ENCODE measurements at places on chromosomes 4 and X. TPM values are rescaled to one million over a fixed set of nuclear protein-coding genes. Genes with fewer than 3 reads are reported as not detected.

PAGE5 gene
- polyA plus RNA-seq = not detected

PPP4R3C gene
- polyA plus RNA-seq = not detected

FRMD7 gene
- 0.18 TPM for polyA plus RNA-seq

BRS3 gene
- not detected for polyA plus RNA-seq

FSTL5 gene
- polyA plus RNA-seq = 2.6 TPM

GAB3 gene
- polyA plus RNA-seq = 4.7 TPM

SPP1 gene
- 85.1 TPM for polyA plus RNA-seq

MAP3K15 gene
- polyA plus RNA-seq = 0.68 TPM

ADH1A gene
- polyA plus RNA-seq = 0.54 TPM

AWAT1 gene
- polyA plus RNA-seq = not detected

NAP1L2 gene
- 0.54 TPM for polyA plus RNA-seq

MAGED4 gene
- 29.4 TPM for polyA plus RNA-seq

UGT2B7 gene
- 0.19 TPM for polyA plus RNA-seq

ZNF630 gene
- 2.8 TPM for polyA plus RNA-seq

PSAPL1 gene
- not detected for polyA plus RNA-seq

PDHA2 gene
- polyA plus RNA-seq = not detected

MSX1 gene
- 1.9 TPM for polyA plus RNA-seq

PFKFB1 gene
- 0.82 TPM for polyA plus RNA-seq

COL4A5 gene
- 14.6 TPM for polyA plus RNA-seq

AVPR2 gene
- 1.1 TPM for polyA plus RNA-seq

SPATA18 gene
- polyA plus RNA-seq = 1.9 TPM

PNMA6F gene
- not detected for polyA plus RNA-seq

STATH gene
- not detected for polyA plus RNA-seq

WDR17 gene
- 0.97 TPM for polyA plus RNA-seq

CPXCR1 gene
- not detected for polyA plus RNA-seq

KIAA1210 gene
- 0.24 TPM for polyA plus RNA-seq

ARMCX1 gene
- 93.8 TPM for polyA plus RNA-seq

TEX11 gene
- 0.06 TPM for polyA plus RNA-seq

TCEANC gene
- polyA plus RNA-seq = 4.3 TPM

EMCN gene
- polyA plus RNA-seq = 28.4 TPM
